ENCODE measurements at places on chromosomes 5 and 9.

- DNase-seq: no peak
Measured at GRCh38 chr5:142881076-142881783, 111.1 kb downstream of the ARHGAP26 start.

GRCh38 chr5:67487862-67488261 lies 291.3 kb upstream of the CD180 start:
- peak; percentile 18 for DNase-seq

GRCh38 chr5:16725575-16725974 lies 108.8 kb upstream of the RETREG1 start:
- DNase-seq: no peak

DNA sequence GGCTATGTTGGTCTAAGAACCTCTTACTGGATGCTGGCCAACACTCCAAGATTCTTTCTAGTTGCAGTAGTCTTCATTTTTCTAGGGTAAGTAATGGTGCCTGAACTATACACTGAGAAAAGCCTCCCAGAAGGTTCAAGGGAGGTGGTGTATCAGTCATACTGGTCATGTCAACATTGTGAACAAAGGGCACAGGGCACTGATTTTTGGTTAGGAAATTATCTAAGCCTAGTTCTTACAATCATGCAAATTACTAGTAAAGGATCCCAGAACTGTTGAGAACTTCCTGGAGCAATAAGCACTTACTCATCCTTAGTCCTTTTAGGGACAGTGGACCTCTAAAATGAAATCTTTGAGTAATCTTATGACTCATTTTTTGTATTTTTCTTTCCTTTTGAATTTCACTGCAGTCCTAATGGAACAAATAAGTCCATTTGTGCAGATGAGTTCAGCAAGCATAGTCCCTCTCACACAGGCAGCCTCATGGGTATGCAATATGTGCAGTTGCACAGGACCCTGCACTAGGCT lies 21.1 kb upstream of the CDC42SE2 start:
- no peak for DNase-seq

DNA sequence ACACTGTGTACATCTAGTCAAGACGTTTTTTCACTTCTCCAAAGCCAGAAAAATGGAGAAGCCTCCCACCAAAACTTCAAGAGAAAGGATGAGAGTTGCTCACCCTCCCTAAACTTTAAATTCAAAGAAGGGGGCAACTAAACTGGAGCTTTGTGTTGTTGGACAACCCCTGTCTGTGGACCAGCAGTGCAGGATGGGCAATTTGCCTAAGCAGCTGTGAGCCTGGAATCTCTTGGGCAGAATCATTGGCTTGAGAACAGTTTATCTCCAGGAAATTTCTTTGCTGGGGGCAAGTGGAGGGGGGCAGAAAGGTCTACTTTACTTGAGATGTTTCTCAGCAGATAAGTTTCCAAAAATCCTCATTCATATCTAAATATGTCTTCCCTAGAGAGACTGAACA lies 151.8 kb downstream of the MUSK start:
- DNase-seq: no peak

DNA sequence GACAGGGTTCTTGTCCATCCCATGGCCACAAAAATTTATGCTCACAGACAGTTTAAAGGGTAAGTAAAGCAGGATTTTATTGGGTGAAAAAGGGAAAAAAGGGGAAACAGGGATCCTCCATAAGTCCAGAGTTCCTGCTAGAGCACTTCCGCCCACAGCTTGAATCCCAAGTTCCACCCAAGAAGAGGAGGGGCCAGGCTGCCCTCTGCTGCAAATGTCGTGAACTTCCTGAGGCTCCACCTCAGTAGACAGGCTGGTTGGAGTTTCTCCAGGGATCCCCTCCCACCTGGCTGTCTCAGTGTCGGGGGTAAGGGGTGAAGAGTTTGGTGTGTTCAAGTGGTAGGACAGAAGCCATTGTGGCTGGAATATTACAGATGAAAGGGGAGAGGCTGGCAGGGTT lies 275.0 kb upstream of the SGCD start:
- no peak for DNase-seq

DNA sequence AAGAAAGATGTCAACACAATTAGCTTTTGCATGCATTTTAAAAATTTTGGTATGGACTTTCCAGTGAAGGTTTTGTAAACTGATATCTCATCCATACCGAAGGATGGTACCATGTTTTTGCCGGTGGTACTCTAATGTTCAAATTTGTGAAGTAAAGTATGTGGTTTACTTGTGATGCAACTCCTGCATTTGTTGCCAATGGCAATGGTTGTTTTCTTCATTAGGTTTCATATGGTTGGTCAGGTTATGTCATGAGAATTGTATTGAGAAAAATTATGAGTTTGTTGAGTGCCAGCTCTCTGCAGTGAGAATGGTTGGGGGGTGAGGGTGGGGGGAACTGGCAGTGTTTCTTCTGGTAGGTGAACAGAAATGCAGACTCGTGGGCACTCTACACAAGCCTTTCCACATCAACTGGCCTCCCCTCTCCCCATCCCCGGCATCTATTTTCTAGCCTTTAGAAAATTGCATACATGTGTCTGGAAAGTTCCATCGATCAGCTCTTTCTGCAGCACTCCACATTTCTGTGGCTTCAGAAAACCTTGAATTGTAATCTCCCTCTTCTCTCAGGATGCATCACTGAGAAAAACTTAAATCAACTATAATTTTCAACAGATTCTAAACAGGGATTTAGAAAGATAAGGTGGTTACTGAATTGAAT lies 107.7 kb downstream of the PDE4D start:
- DNase-seq: no peak

- DNase-seq: peak; percentile 91
Measured at GRCh38 chr5:139968547-139969261, 74.4 kb downstream of the NRG2 start.

- DNase-seq: no peak
Measured at GRCh38 chr5:140633501-140633900, 526 bp upstream of the CD14 start.

GRCh38 chr5:125477586-125477975 lies 731.1 kb upstream of the ZNF608 start:
- no peak for DNase-seq

DNA sequence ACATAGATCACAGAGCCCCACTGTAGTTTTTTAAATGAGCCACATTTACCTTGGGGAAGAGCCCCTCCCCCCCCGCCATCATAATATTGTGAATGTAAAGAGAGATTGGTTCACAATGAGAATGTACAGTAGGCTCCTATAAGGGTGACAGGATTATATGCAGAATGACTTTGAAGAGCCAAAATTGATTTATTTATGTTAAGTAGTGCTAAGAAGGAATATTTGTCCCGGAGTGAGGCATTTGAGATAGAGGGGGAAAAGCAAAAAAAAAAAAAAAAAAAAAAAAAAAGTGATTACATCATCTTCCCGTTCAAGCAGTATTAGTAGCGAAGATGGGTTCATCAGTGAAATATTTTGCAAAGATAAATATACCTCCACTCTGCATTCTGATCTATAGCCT lies 73.9 kb downstream of the PIK3R1 start:
- no peak for DNase-seq

GRCh38 chr5:56522960-56523359 lies 289.8 kb upstream of the ANKRD55 start:
- no peak for DNase-seq

DNA sequence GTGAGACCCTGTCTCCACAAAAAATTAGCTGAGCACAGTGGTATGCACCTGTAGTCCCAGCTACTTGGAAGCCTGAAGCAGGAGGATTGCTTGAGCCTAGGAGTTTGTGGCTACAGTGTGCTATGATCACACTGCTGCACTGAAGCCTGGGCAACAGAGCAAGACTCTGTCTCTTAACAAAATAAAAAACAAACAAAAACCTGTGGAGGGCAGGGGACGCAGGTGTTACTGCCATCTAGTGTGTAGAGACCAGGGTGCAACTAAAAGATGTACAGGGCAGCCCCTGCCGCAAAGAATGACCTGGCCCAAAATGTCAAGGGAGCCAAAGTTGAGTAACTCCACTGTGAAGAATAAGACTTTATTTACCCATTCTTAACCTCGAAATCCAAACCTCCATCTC lies 27.1 kb downstream of the ASPN start:
- peak; percentile 38 for DNase-seq

DNA sequence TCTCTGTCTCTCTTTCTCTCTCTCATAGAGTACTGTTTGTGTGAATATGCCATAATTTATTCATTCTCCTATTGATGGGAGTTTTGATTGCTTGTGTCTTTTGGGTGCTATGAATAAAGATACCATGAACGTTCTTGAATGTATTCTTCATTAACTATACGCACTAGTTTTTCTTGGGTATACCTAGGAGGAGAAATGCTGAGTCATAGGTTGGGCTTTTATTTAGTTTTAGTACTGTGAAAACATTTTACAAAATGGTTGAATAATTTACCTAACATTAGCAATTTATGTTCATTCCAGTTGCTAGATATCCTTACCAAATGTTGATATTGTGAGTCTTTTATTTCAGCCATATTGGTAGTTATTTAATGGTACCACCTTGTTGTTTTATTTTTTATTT lies 192.5 kb downstream of the NPR3 start:
- no peak for DNase-seq

- DNase-seq: no peak
Measured at GRCh38 chr9:117043159-117043558, 356.1 kb downstream of the TRIM32 start.
